ENCODE measurements at places on chromosomes 5 and 9.

DNA sequence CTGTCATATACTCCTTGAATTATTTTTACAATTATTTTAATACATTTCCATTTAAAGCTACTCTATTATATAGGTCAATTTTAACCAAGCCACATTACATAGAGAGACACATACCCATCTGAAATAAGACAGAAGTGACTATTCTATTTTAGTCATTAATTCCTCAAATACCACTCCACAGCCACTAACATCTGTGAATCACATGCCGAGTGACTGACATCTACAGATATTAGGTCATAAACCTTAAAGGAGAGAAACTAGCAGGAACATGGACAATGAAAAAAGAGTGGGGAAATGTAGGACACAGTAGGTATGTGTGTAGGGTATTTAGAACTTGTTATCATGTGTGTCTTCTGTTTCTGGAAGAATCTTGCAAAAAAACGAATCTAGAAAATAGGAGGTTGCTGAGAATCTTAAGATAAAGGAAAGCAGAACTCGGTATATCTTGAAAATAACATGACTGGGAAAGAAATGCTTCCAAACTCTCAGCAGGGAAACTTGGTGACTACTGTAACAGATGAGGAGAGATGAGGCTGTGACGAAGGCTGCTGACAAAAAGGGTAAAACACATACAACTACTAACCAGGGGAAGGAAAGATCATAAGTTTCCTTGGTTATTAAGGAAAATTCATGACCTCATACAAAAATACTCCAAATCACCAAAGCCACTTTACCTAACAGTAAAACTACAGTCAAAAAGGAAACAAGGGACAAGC is 84.6 kb downstream of the PLPP1 start:
- H3K4me3 ChIP-seq, result no peak overlapping the region
- H3K36me3 ChIP-seq, result peaks cover 5% of the 10 kb centered on the region
- H3K27me3 ChIP-seq, result no peaks in the 10 kb centered on the region
- peaks cover 15% of the 10 kb centered on the region for H3K4me1 ChIP-seq
- DNase-seq, result no peak

DNA sequence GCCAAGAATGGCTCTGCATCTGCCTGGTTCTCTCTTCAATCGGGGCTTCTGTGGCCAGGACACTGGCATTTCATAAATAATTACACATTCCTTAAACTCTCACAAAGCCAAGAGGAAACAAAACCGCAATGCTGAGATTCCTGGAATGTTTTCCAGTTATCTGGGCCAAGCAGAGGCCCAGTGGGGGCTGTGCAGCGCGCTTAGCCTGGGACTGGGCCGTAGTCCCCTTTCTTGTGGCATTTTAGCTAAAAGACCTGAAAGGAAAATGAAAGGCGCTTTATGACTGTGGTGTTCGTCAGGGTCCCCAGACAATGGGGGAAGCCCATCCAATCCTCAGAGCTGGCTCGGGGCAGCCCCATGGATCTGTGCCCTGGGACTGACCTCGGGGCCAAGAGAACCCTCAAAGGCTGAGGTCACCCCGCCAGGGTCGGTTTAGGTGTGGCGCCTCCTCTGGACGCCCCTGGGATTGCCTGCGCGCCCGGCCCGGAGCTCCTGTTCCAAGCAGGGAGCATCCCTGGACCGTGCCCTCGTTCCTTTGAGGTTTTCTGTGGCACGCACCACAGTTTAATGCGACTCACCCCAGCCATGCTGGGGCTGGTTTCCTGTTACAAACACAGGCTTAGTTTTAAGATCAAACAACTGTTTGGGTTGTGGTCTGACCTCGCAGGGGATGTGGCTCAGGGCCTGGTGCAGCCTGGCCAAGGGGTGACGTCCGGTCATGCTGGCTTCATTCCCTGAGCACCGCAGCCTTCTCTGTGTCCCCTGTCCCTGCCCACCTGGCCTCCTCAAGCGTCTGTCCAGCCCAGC is 51.5 kb upstream of the NKD2 start:
- H3K36me3 ChIP-seq, result no peaks in the 10 kb centered on the region
- H3K4me3 ChIP-seq, result peak overlapping the region; percentile 46
- peaks cover 8% of the 10 kb centered on the region for H3K27me3 ChIP-seq
- peaks cover 37% of the 10 kb centered on the region for H3K4me1 ChIP-seq
- H3K27ac ChIP-seq, result peak overlapping the region; percentile 76

- H3K27me3 ChIP-seq, result no peaks in the 10 kb centered on the region
- no peak for DNase-seq
- peaks cover 19% of the 10 kb centered on the region for H3K4me1 ChIP-seq
- H3K27ac ChIP-seq, result no peak overlapping the region
- H3K4me3 ChIP-seq, result no peak overlapping the region
Measured at GRCh38 chr5:173923218-173924095, 35.3 kb downstream of the CPEB4 start.

- H3K4me1 ChIP-seq, result peaks cover 15% of the 10 kb centered on the region
- no peak overlapping the region for H3K4me3 ChIP-seq
- H3K27me3 ChIP-seq, result peaks cover 36% of the 10 kb centered on the region
- peak overlapping the region; percentile 26 for H3K27ac ChIP-seq
- DNase-seq, result no peak
- H3K36me3 ChIP-seq, result no peaks in the 10 kb centered on the region
Measured at GRCh38 chr9:130995086-130996011, 13.6 kb upstream of the LAMC3 start.

GRCh38 chr9:31336841-31337240 is 1047.6 kb upstream of the ACO1 start:
- no peaks in the 10 kb centered on the region for H3K4me1 ChIP-seq
- H3K4me3 ChIP-seq, result no peak overlapping the region
- no peak for DNase-seq
- no peaks in the 10 kb centered on the region for H3K27me3 ChIP-seq
- no peaks in the 10 kb centered on the region for H3K36me3 ChIP-seq

GRCh38 chr9:86545090-86545489 is 190.9 kb upstream of the TUT7 start:
- no peak for DNase-seq
- no peak overlapping the region for H3K4me3 ChIP-seq
- H3K27me3 ChIP-seq, result peaks cover 8% of the 10 kb centered on the region

DNA sequence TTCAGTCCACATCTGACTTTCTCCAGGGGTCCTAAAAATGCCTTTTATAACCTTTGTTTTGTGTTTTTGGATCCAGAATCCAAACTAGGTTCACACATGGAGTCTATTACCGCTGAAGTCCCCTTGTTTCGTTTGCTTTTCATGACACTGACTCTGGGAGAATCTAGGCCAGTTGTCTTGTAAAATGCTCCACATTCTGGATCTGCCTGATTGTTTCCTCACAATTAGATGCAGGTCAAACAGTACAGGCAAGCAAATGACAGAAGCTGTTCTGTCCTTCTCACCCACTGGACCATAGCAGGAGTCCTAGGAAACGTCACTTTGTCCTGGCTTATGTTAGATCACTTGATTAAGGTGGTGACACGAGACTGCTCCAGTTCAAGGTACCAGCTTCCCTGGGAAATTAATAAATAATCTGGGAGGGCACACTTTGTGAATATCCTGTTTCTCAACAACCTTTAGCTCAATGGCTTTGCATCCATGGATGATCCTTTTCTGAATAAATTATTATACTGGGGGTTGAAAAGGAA is 34.1 kb downstream of the FABP6 start:
- H3K4me1 ChIP-seq, result peaks cover 49% of the 10 kb centered on the region
- DNase-seq, result no peak
- H3K27ac ChIP-seq, result peak overlapping the region; percentile 94
- peaks cover 10% of the 10 kb centered on the region for H3K36me3 ChIP-seq
- no peaks in the 10 kb centered on the region for H3K27me3 ChIP-seq

- peak overlapping the region; percentile 36 for H3K4me3 ChIP-seq
- H3K27me3 ChIP-seq, result peaks cover 3% of the 10 kb centered on the region
- peaks cover 13% of the 10 kb centered on the region for H3K4me1 ChIP-seq
- H3K27ac ChIP-seq, result no peak overlapping the region
Measured at GRCh38 chr9:124855944-124856765, 2.9 kb downstream of the WDR38 start.

- no peaks in the 10 kb centered on the region for H3K4me1 ChIP-seq
- no peak overlapping the region for H3K27ac ChIP-seq
- DNase-seq, result no peak
Measured at GRCh38 chr9:118459913-118460312, 755.7 kb downstream of the TLR4 start.

- H3K27me3 ChIP-seq, result no peaks in the 10 kb centered on the region
- no peaks in the 10 kb centered on the region for H3K36me3 ChIP-seq
- H3K27ac ChIP-seq, result no peak overlapping the region
- DNase-seq, result no peak
- H3K4me1 ChIP-seq, result no peaks in the 10 kb centered on the region
Measured at GRCh38 chr9:103798620-103799019, 295.5 kb upstream of the SMC2 start.

DNA sequence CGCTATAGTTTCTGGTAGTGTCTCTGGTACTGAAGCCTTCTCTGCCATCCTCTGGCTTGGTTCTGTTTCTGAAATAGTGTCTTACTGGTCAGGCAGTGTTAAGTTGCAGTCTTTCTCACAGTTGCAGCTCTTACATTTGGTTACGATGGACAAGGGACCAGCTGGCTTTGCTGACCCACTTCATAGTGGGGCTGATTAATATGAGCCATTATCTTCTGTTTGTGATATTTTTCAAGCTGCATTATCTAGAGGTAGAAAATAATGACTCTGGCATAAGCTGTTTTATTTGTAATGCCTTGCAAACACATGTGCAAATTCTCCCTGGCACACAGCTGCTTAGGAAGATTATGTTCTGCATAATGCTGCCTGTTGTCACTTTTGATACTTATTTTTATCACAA is 199.1 kb downstream of the KDM4C start:
- no peak overlapping the region for H3K4me3 ChIP-seq
- H3K36me3 ChIP-seq, result no peaks in the 10 kb centered on the region
- H3K27me3 ChIP-seq, result no peaks in the 10 kb centered on the region
- DNase-seq, result no peak

DNA sequence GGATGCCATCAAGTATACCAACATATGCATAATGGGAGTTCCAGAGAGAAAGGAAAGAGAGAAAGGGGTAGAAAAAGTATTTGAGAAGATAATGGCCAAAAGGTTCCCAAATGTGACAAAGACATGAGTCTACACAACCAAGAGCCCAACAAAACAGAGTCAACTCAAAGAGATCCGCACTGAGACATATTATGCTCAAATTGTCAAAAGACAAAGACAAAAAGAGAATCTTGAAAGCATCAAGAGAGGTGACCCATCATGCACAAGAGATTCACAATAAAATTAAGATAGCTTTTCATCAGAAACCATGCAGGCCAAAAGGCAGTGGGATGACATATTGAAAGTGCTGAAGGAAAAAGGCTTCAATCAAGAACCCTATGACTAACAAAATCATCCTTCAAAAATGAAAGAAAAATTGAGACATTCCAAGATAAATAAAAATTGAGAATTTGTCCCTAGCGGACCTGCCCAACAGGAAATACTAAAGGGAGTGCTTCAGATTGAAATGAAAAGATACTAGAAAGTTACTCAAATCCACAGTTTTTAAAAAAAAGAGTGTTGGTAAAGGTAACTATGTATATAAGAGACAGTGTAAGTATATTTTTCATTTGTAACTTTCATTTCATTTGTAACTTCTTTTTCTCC is 160.9 kb downstream of the AUH start:
- H3K27ac ChIP-seq, result no peak overlapping the region
- no peak overlapping the region for H3K4me3 ChIP-seq
- peaks cover 8% of the 10 kb centered on the region for H3K36me3 ChIP-seq
- no peaks in the 10 kb centered on the region for H3K27me3 ChIP-seq
- no peak for DNase-seq

GRCh38 chr5:153835891-153836515 is 202.7 kb downstream of the FAM114A2 start:
- H3K4me3 ChIP-seq, result no peak overlapping the region
- H3K36me3 ChIP-seq, result no peaks in the 10 kb centered on the region
- DNase-seq, result no peak

GRCh38 chr5:76838481-76839261 is 11.1 kb upstream of the S100Z start:
- DNase-seq, result no peak
- no peak overlapping the region for H3K27ac ChIP-seq
- H3K4me1 ChIP-seq, result no peaks in the 10 kb centered on the region
- no peak overlapping the region for H3K4me3 ChIP-seq
- H3K27me3 ChIP-seq, result no peaks in the 10 kb centered on the region

DNA sequence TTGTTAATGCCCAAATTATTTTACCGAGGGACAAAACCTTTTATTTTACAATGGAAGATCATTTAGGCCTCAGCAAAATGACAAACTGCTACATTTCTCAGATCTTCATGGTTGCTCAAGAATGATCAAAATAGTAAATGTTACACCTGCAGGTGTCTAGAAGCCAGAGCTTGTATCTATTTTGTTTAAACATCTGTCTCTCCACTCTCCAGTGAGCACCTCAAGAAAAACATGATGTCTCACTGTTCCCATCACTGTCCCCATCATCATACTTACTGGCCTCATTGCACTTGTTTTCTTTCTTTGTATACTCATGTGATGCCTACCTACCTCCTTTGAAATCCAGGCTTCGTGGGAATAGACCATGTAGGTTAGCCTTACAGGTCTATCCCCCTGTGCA is 149.6 kb downstream of the TTLL11 start:
- peaks cover 5% of the 10 kb centered on the region for H3K36me3 ChIP-seq
- peaks cover 7% of the 10 kb centered on the region for H3K27me3 ChIP-seq
- H3K4me3 ChIP-seq, result no peak overlapping the region

GRCh38 chr5:149611326-149611725 is 30.0 kb downstream of the ARHGEF37 start:
- peak overlapping the region; percentile 59 for H3K27ac ChIP-seq
- no peaks in the 10 kb centered on the region for H3K27me3 ChIP-seq
- H3K36me3 ChIP-seq, result peaks cover 16% of the 10 kb centered on the region
- no peak overlapping the region for H3K4me3 ChIP-seq
- no peak for DNase-seq
- H3K4me1 ChIP-seq, result peaks cover 5% of the 10 kb centered on the region

DNA sequence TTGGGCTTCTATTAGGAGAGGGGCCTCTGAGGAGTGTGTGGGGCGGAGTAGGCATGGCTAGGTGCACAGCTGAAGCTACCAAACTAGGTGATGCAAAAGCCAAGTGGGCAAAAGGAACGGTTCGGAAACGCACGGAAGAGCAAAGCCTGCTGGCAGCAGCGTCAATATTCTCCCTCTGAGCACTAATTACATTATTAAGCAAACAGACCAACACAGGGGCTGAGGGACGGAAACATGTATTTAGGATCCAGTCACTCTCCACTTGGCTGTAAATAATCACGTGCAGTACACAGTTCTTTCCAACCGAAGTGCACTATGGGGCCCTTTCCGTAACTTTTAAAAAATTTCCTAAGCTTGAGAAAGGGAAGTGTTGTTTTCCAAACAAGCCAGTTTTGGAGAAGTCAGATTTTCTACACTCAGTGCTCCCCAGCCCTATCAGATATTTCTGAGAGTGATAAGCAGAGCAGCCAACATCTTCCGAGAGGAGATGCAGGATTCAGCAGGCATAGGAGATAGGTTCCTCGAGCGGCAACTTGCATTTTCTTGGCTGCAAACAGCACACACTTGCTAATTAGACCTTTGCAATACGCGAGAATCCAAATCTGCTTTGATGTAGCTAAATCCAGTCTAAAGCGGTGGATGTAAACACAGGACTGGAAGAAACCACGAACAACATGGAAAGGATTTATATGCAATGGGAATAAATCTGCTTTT is 217.2 kb upstream of the TBCA start:
- peaks cover 16% of the 10 kb centered on the region for H3K36me3 ChIP-seq
- no peak overlapping the region for H3K27ac ChIP-seq
- DNase-seq, result no peak
- H3K4me1 ChIP-seq, result peaks cover 15% of the 10 kb centered on the region
- peaks cover 13% of the 10 kb centered on the region for H3K27me3 ChIP-seq
- H3K4me3 ChIP-seq, result no peak overlapping the region

- DNase-seq, result no peak
- peaks cover 26% of the 10 kb centered on the region for H3K4me1 ChIP-seq
Measured at GRCh38 chr5:159105145-159106053, 5.7 kb upstream of the EBF1 start.

Measured in type B pancreatic cell (in vitro differentiated cells).